ENCODE measurements at places on chromosomes 7 and 10.

DNA sequence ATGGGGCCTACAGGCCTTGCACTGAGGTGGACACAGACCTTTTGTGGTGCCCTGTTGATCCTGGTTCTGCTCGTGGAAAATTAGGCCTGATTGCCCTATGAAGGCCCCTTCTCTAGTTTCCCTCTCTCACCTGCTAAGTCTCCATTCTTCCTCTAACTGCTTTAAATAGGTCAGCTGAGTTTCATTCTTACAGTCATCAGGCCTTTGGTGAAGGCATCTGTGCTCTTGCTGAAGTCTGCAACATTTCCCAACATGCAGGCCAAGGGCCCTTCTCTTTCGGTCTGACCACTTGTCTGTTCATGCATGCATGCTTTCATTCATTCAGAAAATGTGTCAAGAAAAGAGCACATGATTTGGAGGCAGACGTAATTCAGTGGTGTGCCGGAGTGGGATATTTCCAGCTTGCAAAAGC lies 244.0 kb downstream of the BUB3 start:
- no peak for DNase-seq

- no peak for DNase-seq
Measured at GRCh38 chr7:77935652-77936348, 137.2 kb downstream of the PHTF2 start.

- DNase-seq = no peak
Measured at GRCh38 chr7:134593530-134594392, 44.9 kb downstream of the AKR1B15 start.

GRCh38 chr10:124318811-124319210 lies 99.9 kb downstream of the OAT start:
- DNase-seq = no peak

GRCh38 chr7:2843711-2844152 lies 376 bp downstream of the GNA12 start:
- DNase-seq = no peak

DNA sequence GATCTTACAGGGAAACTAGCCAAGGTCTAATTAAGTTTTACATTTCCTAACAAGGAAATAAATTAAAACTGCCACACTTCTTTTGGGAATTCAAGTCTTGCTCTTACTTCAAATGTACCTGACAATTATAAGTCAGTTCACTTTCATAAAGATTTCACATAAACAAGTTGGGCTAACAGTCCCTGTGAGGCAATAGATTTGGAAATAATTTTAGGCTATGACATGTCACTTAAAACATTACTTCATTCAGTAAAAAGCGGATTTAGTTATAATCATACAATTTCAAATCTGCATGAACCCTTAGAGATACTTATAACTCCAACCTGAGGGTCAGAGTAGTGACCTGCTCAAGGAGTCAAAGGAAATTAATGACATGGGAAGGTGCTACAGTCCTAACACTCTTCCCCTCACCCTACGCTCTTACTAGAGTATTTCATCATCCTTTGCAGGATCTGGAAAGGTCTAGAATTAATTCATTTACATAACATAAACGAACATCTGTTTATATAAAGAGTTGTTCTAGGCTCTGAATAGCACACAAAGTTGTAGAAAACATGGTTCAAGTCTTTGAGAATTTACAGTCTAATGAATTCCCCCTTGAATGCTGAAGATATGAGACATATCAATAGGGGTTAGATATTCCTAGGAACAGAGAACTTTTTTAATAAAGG lies 32.3 kb upstream of the DNAJB12 start:
- no peak for DNase-seq

DNA sequence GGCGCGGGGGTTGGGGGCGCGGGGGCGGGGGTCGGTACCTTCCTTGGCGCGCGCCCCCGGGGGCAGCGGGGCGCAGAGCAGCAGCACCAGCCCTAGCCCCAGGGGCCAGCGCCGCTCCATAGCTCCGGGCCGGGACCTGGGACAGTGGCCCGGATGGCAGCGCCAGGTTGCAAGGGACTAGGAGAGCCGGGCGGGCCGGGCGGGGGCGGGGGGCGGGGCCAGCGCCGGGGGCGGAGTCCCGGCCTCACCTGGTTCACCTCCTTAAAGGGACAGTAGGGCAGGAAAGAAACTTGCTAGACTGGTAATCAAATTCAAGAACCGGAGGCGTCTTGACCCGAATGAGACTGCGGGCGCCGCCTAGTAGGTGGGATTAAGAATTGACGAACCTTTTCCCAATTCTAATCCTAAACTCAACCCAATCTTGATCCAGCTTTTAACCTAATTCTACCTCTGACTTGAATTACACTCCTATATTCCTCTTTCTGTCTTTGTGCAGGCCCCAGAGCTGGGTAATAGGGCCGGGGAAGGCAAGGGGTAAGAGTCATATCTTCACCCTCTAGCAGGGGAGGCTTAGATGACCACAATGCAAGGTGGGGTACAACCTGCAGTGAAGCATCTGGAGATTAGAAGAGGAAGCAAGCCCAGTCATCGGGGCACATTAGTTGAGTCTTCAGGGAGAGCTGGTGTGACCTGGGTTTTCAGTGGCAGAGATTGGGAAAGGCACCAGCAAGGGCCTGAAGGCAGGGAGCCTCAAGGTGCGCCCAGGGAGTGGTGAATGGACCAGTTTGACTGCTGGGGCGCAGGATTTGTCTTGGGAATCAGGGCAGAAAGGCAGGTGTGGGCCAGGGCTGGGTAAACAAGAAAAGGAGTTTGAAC lies at the start of gene EPHA1:
Gene EPHA1, minus strand, starts transcription at position 171 of the 876 bp plus-strand sequence. Its CDS starts 51 bp downstream, at position 120.
- peak; percentile 62 for DNase-seq

- DNase-seq = no peak
Measured at GRCh38 chr7:71768450-71768849, 636.5 kb downstream of the GALNT17 start.

- DNase-seq = no peak
Measured at GRCh38 chr10:11429439-11430052, 181.9 kb downstream of the USP6NL start.

GRCh38 chr7:75915416-75916156 lies 631 bp downstream of the POR start:
- DNase-seq = no peak

DNA sequence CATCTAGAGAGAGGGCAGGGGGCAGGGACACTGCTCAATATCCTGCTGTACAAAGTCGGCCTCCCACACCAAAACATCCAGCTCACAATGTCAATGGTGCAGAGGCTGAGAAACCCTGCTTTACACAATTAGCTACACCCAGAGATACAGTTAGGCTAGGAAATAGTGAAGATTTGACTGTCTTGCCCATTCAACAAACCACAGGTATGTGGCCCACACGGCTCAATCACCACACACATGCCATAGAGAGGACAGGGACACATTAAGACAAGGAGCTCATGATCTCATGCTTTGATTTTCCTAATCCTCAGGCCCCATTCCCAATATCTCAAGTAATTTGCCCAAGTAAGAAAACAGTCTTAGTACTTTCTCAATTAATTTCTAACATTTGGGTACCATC lies 110.4 kb downstream of the OSBPL3 start:
- DNase-seq = no peak

GRCh38 chr7:76364198-76364584 lies 5.4 kb upstream of the YWHAG start:
- DNase-seq = no peak

GRCh38 chr7:137642472-137642871 lies 204.3 kb downstream of the DGKI start:
- no peak for DNase-seq

- no peak for DNase-seq
Measured at GRCh38 chr10:75091146-75091545, 20.3 kb upstream of the SAMD8 start.

- DNase-seq = no peak
Measured at GRCh38 chr10:99233000-99233688, 2.5 kb downstream of the HPSE2 start.

GRCh38 chr7:26705567-26705966 lies 158.8 kb downstream of the SKAP2 start:
- DNase-seq = no peak

DNA sequence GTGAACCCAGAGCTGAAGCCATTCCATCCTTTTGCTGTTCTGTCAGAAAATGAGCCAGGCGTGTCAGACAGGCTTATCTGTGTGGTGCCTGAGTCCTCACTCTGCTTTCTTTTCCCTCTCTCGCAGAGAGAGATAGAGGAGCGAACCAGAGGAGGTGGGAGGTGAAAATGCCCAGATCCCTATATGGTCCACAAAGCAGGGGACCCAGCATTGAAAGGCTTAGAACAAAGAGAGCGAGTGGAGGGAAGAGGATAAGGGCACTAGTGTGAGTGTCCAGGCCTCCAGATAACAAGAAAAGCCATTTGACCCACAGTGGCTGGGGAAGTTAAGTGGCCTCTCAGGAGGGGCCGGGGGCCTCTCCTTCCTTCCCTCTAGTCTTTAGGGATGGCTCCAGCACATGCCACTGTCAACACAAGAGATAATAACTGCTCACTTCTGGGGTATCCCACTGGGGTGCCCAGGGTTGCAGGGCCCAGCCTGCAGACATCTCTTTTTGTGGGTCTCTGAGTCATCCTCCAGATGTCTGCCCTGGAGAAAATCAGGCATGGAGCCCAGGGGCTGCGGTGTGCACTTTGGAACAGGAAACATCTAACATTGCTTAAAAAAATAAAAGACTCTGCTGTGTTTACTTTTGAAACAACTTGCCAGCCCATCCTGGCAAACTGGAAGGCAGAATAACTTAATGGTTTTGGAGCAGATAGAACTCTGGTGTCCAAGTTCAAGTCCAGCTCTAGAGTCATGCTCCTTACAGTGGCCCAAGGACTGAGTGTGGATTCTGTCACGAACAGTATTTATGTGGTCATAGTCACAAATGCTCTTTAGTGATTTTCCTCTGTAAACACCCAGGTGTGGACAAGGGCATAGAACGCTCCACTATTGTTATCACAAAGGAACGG lies 189.5 kb downstream of the CXCL12 start:
- no peak for DNase-seq

GRCh38 chr10:117145019-117145418 lies 6.9 kb upstream of the VAX1 start:
- no peak for DNase-seq

GRCh38 chr10:8306685-8307364 lies 252.3 kb downstream of the GATA3 start:
- no peak for DNase-seq

- DNase-seq = no peak
Measured at GRCh38 chr10:31587691-31588090, 268.7 kb downstream of the ZEB1 start.

DNA sequence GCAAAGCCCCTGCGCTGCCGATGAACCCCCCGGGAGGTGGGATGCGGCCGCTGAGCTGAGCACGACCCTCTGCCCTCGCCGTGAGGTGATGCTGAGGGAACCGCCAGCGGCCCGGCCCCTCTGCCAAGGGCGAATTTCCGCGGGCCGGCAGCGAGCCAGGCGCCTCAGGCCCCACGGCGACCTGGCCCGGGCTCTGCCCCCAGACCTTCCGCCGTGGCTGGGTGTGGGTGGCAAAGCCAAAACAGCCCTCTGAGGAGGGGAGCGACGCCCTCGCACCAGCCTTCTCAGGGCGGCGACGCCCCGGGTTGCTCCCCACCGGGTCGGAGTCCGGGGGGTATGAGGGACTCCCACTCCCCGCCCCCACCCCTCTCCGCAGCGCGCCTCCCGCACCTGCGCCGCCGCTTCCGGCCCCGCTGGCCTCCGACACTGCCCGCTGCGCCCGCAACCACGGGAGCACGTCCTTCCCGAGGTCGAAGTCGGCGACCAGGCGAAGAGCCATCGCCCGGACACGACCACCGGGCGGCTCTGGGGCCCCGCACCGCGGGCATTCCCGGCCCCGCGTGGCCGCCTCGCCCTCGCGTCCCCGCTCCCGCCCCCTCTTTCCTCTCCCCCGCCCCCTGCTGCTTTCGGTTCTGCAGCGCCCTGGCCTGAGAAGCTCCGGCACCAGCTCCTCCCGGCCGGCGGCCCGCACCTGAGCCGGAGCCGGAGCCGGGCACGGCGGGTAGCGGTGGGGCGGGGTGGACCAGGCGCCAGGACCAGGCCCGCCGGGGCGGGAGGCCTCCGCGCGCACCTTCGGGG lies at the start of gene GSAP:
Gene GSAP, minus strand, starts transcription at position 527 of the 798 bp plus-strand sequence. Its CDS starts 28 bp downstream, at position 499.
- peak; percentile 31 for DNase-seq

DNA sequence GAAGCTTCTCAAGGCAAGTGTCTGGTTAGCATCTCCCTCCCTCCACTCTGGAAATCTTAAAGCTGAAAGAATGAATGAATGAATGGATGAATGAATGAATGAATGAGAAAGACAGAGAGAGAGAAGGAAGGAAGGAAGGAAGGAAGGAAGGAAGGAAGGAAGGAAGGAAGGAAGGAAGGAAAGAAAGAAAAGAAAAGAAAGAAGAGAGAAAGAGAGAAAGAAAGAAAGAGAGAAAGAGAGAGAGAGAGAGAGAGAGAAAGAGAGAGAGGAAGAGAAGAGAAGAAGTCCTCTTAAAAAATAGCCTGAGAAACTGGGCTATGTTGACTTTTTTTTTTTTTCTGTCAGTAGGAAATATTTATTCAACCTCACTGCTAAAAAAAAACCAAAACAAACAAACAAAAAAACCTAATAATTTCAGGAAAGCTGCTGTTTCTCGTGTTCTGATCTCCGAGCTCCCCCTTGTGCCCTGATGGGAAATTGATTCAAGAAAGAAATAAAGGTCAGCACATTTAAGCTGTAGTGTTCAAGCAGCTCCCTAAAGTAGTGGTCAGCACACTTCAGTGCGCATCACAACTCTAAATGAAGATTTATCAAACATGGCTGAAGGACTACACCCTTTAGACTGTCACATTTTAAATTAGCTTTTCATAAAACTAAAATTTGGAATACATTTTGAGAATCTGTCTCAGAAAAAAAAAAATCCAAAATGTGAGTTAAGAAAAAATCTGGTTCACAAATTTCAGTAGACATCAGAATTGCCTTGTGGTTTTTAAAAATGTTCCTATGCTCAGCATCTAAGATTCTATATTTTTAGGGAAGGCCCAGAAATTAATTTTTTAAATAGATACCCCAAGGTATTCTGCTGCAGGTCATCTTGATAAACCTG lies 154.3 kb downstream of the ELAPOR2 start:
- DNase-seq = no peak

GRCh38 chr7:127973832-127974231 lies 57.4 kb downstream of the LRRC4 start:
- no peak for DNase-seq

DNA sequence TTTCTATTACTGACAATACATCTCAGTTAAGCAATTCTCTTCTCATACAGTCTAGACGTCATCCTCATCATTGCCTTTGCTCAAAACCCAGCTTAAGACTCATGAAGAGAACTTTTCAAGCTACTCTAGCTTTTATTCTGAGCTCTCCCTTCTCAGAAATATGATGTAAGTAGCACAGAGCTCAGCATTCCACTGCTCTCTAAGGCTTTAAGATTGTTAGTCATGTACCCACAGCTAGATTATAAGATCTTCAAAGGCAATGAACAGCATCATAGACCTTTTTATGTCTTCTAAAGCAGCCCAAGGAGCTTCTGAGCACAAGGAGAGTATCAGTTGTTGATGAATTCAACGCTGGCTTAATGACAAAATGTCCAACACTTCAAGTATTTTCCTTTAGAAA lies 119.3 kb downstream of the NRP1 start:
- DNase-seq = no peak

Data from central memory CD4-positive, alpha-beta T cell (primary cell).